Heart right ventricle (tissue), 16 donors: ENCODE measurements at places on chromosomes 4 and X. TPM values are rescaled to one million over a fixed set of nuclear protein-coding genes. Genes with fewer than 3 reads are reported as not detected.

DNA sequence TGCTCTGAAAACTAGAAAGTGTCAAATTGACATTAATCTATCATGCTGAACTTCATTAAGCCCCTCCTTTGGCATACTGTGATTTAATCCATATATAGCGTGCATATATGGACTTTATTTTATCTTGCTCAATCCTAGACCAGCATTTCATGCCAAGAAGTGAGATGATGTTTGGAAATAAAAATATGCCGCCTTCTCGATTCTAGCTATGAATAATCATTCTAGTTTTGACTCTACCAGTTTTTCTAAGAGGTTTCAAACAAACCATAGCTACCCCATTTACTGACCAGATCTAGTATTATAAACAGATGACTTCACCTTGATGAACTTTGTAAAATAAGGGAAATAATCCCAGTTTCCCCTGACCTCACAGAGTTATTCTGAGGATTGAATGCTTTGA lies 95.0 kb downstream of the ARX start:
- no peaks in the 10 kb centered on the region for H3K27me3 ChIP-seq
- H3K36me3 ChIP-seq, result no peaks in the 10 kb centered on the region
- H3K4me3 ChIP-seq, result no peak overlapping the region
- no peak for DNase-seq
- H3K4me1 ChIP-seq, result no peaks in the 10 kb centered on the region

Gene CCSER1
- total RNA-seq, result 9.9 TPM

Gene PLXNB3
- 4.9 TPM for total RNA-seq

Gene WNK3
- total RNA-seq, result 0.37 TPM

GRCh38 chr4:146585761-146586333 lies 52.8 kb upstream of the POU4F2 start:
- no peaks in the 10 kb centered on the region for H3K4me1 ChIP-seq
- H3K36me3 ChIP-seq, result no peaks in the 10 kb centered on the region
- no peak for DNase-seq
- no peaks in the 10 kb centered on the region for H3K27me3 ChIP-seq
- no peak overlapping the region for H3K4me3 ChIP-seq
- H3K27ac ChIP-seq, result no peak overlapping the region

Gene HS3ST1
- total RNA-seq, result 0.96 TPM

Gene NOX1
- not detected for total RNA-seq

- no peak overlapping the region for H3K4me3 ChIP-seq
- H3K27ac ChIP-seq, result no peak overlapping the region
- peaks cover 58% of the 10 kb centered on the region for H3K4me1 ChIP-seq
- H3K27me3 ChIP-seq, result no peaks in the 10 kb centered on the region
- no peaks in the 10 kb centered on the region for H3K36me3 ChIP-seq
Measured at GRCh38 chr4:147840838-147841738, 109.2 kb downstream of the ARHGAP10 start.

Gene NLGN4X
- total RNA-seq, result 1.6 TPM

Gene GPR34
- total RNA-seq, result 3.2 TPM

Gene NR3C2
- total RNA-seq, result 26.2 TPM

GRCh38 chr4:1177274-1178141 lies 5.1 kb upstream of the SPON2 start:
- DNase-seq, result peak; percentile 48
- peaks cover 4% of the 10 kb centered on the region for H3K27me3 ChIP-seq
- H3K4me3 ChIP-seq, result no peak overlapping the region
- peaks cover 24% of the 10 kb centered on the region for H3K4me1 ChIP-seq
